HuH-7.5 (cell line): ENCODE measurements at places on chromosomes 16 and 17.

- no peak for DNase-seq
These were observed 12.1 kb downstream of the GLP2R start for GRCh38 chr17:9837551-9838471.

GRCh38 chr16:1596516-1596915 is 15.4 kb downstream of the IFT140 start:
- DNase-seq = no peak

DNA sequence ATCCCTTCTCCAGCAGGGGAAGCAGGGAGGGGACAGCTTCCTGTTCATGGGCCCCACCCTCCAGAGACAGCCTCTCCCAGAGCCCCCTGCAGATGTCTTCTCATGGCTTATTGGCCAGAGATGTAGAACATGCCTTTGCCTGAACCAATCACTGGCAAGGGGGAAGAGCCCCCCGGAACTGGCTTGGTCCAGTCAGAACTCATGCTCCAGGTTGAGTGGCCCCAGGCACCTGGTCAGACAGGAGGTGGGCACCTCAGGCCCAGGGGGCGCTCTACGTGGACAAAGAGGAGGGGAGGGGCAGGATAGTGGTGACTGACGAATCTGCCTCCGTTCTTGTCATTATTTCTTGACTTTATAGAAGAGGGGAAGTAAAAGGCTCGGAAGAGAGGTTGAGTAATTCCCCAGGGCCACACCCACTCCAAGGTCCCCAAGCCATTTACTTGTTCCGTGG is 23.6 kb downstream of the RAB11FIP4 start:
- no peak for DNase-seq

DNA sequence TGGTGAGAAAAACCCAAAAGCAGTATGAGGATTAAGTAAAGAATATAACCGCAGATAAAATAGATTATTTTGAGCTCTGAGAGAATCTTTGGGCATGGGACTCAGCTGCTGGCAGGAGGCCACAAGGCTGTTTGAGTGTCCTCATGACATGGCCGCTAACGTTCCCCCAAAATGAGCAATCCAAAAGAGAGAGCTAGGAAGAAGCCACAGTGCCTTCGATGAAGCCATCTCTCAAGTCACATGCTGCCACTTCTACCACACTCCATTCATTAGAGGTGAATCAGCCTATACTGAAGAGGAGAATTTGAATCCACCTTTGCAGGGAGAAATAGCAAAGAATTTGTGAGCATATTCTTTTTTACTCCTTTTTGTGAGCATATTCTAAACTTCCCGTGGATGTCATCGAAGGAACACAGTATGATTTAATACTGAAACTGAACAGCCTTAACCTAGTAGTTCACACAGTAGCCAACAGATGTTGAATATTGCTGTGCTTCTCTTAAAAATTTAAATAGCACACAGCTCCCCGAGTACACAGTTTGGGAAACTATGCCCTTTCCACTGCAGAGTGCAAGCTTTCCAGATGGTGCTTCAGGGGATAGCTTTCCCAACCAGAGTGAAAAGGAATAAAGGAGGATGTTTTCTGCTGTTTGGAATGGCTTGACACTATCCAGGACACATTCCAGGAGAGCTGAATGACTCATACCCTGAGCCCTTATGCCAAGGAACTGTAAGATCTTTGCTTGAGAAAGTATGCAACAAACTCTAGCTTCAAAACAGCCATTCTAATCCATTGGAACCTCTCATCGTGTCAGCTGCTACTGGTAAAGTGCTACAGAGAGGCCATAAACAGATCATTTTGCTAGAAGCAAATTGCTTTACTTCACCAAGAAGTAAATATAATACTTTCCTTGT is 33.9 kb downstream of the ANKFY1 start:
- no peak for DNase-seq
